ENCODE measurements at places on chromosomes 16 and 17. TPM values are rescaled to one million over a fixed set of nuclear protein-coding genes. Genes with fewer than 3 reads are reported as not detected.
A peak's percentile ranks its signal among the peaks of the same experiment; 100 is the strongest.

DNA sequence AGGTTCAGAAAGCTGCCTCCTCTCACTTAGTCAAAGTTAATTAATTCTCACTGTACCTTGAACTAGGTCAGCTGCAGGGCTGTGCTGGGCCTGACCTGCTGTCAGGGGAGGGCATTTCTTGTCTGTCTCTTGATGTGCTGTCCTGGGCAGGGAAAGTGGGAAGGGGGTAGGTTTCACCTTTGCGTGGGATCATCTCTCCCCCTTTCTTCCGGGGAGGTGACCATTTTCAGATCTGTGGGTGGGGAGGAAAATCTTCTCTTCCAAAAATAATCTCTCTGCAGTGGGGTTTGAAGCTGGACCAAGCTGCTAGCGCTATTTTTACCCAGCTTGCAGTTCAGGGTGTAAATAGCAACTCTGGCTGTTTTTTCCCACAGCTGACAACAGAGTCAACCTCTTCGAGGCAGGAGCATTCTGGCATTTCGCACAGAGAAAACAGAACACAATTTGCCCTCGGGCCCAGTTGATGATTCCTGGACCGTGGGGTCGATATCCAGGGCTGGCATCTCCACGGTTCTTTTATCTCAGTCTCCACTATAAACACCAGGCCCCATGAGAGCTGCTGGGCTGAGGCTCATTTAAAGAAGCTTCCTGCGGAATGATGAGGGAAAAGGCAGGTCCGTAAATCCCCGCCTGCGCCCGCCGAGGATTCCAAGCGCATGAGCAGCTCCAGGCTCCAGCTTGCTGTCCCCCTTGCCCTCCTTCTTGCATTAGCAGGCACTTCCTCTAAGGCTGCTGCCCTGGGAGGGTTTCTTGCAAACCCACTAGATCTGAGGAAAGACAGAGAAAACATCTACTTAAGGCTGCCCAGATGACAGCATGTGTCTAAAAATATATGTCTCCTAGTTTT lies 93.9 kb downstream of the YPEL2 start:
- no peaks in the 10 kb centered on the region for H3K27me3 ChIP-seq
- H3K4me1 ChIP-seq, result no peaks in the 10 kb centered on the region
- no peaks in the 10 kb centered on the region for H3K36me3 ChIP-seq
- DNase-seq, result no peak
- no peak overlapping the region for H3K4me3 ChIP-seq
- no peak overlapping the region for H3K27ac ChIP-seq

DNA sequence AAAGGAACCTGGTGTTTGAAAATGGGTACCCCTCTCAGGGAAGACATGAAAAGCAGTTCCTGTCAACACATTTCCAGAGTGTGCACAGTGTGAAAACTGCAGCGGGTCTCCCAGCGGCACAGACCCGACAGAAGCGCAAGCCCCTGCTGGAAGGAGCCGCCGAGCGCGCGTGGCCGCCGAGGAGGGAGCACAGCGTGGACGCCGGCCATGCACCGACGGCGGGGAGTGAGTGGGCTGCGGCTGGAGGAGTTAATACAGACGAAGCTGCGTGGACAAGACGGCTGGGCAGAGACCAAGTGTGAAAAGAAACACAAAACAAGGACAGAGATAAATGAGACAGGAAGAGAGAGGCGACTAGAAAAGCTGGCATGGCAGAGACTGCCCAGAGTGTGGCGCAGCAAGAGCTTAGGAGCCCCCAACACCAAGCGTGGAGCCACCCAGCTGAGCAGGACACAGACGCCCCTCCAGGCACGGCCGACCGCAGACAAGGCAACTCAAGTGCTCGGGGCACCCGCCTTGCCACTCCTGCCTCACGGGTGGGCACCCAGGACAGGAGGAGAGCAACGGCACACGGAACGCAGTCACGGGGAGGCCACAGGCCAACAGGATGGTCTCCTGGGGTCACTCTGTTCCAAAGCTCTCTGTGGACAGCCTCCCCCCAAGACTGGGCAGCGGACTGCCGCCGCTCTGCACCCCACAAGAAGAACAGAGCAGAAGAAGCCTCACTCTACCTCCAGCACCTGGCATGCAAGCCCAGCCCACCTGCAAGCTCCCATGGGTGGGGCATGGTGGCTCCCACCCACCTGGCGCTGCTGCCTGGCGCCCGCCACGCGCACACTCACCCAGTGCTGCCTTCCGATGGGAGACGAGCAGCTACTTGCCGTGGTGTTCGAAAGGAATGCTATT lies 16.5 kb downstream of the SLC16A3 start:
- no peak overlapping the region for H3K27ac ChIP-seq
- DNase-seq, result no peak
- H3K4me3 ChIP-seq, result no peak overlapping the region
- no peaks in the 10 kb centered on the region for H3K27me3 ChIP-seq
- peaks cover 77% of the 10 kb centered on the region for H3K36me3 ChIP-seq

- H3K36me3 ChIP-seq, result no peaks in the 10 kb centered on the region
- no peaks in the 10 kb centered on the region for H3K27me3 ChIP-seq
- H3K4me3 ChIP-seq, result no peak overlapping the region
- no peaks in the 10 kb centered on the region for H3K4me1 ChIP-seq
- DNase-seq, result no peak
Observed at GRCh38 chr16:83206426-83206825, 579.7 kb downstream of the CDH13 start.

- H3K4me1 ChIP-seq, result peaks cover 11% of the 10 kb centered on the region
- no peak overlapping the region for H3K27ac ChIP-seq
- H3K36me3 ChIP-seq, result no peaks in the 10 kb centered on the region
- no peaks in the 10 kb centered on the region for H3K27me3 ChIP-seq
- peak overlapping the region; percentile 60 for H3K4me3 ChIP-seq
Observed at GRCh38 chr17:62653826-62654761, 26.6 kb downstream of the MRC2 start.

DNA sequence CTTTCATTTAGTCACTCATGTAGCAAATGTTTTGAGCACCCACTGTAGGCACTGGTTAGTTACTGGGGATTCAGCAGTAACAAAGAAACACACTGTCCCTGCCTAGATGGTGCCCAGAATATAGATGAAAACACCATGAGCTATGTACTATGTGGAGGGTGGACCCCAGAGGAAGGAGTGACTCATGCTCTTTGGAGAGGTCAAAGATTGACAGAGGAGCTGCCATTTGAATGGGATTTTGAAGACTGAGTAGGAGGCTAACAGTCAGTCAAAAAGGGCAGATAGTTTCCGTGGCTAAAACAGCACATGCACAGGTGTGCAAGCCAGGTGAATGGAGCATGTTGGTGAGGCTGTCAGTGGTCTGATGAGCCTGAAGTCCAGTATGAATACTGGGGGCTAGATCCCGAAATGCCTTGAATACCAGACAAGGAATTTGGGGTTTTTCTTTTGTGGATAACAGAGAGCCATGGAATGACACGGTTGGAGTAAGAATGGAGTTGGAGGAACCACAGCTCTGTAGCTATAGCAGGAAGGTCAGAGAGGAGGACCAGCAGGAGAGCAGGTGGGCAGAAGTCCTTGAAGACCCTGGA lies 6.1 kb downstream of the IL21R start:
- H3K27me3 ChIP-seq, result no peaks in the 10 kb centered on the region
- H3K36me3 ChIP-seq, result peaks cover 4% of the 10 kb centered on the region
- peaks cover 70% of the 10 kb centered on the region for H3K4me1 ChIP-seq
- peak; percentile 35 for DNase-seq
- peak overlapping the region; percentile 6 for H3K4me3 ChIP-seq
- peak overlapping the region; percentile 2 for H3K27ac ChIP-seq

DNA sequence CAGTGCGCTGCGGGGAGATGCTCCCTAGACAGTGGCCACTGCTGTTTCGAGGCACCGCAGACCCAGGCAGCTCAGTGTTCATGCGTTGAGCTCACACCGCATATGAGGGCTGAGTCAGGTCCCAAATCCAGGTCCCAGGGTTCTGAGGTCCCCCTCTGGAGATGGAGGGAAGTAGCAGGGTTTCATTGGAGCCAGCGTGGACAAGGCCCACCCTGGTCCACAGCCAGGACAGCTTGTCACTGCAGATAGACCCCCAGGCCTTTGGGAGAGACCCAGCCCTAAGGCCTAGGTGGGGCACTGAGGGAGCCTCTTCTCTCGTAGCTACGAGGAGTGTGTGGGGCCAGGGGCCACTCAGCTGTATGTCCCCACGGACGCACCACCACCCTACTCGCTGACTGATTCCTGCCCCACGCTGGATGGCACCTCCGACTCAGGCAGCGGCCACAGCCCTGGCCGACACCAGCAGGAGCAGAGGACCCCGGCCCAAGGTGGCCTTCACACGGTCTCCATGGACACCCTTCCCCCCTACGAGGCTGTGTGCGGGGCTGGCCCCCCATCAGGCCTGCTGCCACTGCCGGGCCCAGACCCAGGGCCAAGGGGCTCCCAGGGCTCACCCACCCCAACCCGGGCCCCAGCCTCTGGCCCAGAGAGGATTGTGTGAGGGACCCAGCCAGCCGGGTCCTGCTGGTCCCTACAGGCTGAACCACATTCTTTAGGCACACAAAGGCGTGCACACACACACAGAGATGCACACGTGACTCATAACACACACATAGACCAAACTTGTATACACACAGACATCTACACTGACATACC lies 53.4 kb downstream of the BEAN1 start:
- H3K27me3 ChIP-seq, result no peaks in the 10 kb centered on the region
- DNase-seq, result no peak
- H3K36me3 ChIP-seq, result no peaks in the 10 kb centered on the region
- no peak overlapping the region for H3K27ac ChIP-seq

DNA sequence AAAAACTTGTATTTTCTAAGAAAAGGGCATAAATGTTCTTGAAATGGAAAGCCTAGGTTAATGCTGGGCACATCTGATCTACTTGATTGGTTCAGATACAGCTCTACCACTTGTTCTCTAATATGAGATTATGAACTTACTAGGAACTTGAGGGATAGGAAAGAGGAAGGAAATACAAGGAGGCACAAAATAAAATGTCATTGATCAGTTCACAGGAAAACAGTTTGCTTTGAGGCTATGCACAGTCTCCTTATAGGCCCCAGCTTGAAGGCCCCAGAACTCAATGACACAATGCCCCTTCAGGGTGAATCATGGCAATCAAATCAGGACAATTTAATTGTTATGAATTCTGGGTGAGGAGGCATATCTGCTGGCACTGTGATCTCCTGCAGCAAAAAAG lies 27.1 kb downstream of the NXPH3 start:
- no peaks in the 10 kb centered on the region for H3K27me3 ChIP-seq
- H3K4me3 ChIP-seq, result no peak overlapping the region
- no peak for DNase-seq

GRCh38 chr17:14779241-14779640 lies 478.4 kb downstream of the HS3ST3B1 start:
- H3K4me1 ChIP-seq, result no peaks in the 10 kb centered on the region
- H3K27ac ChIP-seq, result no peak overlapping the region
- no peak overlapping the region for H3K4me3 ChIP-seq
- H3K27me3 ChIP-seq, result no peaks in the 10 kb centered on the region
- H3K36me3 ChIP-seq, result no peaks in the 10 kb centered on the region

GRCh38 chr16:64823481-64824075 lies 298.3 kb downstream of the CDH11 start:
- no peaks in the 10 kb centered on the region for H3K27me3 ChIP-seq
- no peak overlapping the region for H3K27ac ChIP-seq
- DNase-seq, result no peak
- H3K36me3 ChIP-seq, result no peaks in the 10 kb centered on the region

GRCh38 chr17:305090-305976 lies 47.3 kb downstream of the RPH3AL start:
- no peaks in the 10 kb centered on the region for H3K36me3 ChIP-seq
- DNase-seq, result peak; percentile 39
- H3K27ac ChIP-seq, result no peak overlapping the region
- H3K4me1 ChIP-seq, result no peaks in the 10 kb centered on the region

Gene AXIN2
- 3.8 TPM for total RNA-seq
